ENCODE measurements at places on chromosomes 4 and X. TPM values are rescaled to one million over a fixed set of nuclear protein-coding genes. Genes with fewer than 3 reads are reported as not detected.

Gene CSN1S1
- total RNA-seq: not detected

Gene F11
- not detected for total RNA-seq

Gene TRMT10A
- 1.6 TPM for total RNA-seq

Gene CDX4
- not detected for total RNA-seq

Gene PPID
- total RNA-seq: 19.2 TPM

Gene PNMA6E
- not detected for total RNA-seq

DNA sequence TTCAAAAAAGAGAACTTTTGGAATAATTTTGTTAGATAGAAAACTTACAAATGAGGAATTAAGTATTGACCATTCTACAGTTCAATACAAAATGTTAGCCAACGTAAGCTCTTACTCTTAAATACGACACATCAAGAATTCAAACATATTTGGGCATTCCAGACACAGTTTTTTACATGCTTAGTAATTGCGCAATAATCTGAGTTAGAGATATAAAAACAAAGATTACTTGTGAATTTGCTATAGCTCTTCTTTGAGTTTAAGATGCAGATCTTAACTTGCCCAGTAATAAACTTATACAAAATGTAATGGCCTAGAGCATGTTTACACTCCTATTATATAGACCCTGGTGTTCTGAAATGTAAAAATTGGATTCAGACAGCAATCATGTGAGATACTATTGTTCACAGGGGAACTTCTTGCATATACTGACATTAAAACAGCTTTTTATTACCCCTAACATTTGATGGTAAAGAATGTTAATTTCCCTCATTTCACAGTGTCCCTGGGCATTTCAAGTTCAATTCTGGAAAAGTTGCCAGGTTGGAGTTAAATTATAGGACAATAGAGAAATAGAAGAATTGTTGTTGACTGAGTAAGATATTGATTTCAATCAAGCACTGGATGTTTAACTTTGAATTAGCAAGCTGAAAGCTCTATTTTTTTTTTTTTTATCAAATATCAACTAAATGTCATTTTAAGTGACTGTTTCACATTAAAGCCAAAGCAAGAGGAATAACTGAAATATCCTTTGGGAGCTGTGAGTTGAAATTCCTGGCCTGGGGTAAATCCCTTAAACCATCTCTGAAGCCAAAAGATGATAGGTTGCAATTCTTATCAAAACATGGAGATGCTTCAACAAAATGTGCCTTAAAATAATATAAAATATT lies 910 bp downstream of the HPGDS start:
- H3K4me3 ChIP-seq: no peak overlapping the region
- H3K27ac ChIP-seq: no peak overlapping the region
- H3K4me1 ChIP-seq: no peaks in the 10 kb centered on the region
- H3K27me3 ChIP-seq: no peaks in the 10 kb centered on the region
- H3K36me3 ChIP-seq: no peaks in the 10 kb centered on the region
- peak; percentile 18 for DNase-seq

DNA sequence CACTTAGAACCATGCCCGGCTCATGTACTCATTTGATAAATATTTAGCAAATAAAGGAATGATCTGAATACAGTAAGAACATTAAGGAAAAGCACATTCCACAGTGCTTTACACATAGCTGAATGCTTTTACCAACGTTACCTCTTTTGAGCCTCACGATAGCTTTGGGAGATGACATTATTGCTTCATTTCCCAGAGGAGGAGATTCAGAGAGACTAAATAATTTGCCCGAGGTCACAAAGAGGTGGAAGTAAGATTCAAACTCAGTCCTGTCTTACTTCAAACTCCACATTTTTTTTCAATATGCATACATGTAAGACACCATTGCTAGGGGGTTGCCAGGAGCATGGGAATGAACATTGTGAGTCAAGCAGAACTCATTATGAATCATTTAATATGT lies 538.5 kb downstream of the BCOR start:
- H3K27me3 ChIP-seq: no peaks in the 10 kb centered on the region
- no peak overlapping the region for H3K4me3 ChIP-seq
- H3K27ac ChIP-seq: 0 out of 2 replicates have a peak overlapping the region, but pooled peaks have one; percentile 33

GRCh38 chr4:125313497-125313896 lies 1.3 kb upstream of the FAT4 start:
- peak; percentile 91 for DNase-seq
- no peaks in the 10 kb centered on the region for H3K36me3 ChIP-seq
- H3K4me3 ChIP-seq: peak overlapping the region; percentile 92
- peaks cover 20% of the 10 kb centered on the region for H3K4me1 ChIP-seq
- H3K27me3 ChIP-seq: no peaks in the 10 kb centered on the region
- H3K27ac ChIP-seq: peak overlapping the region; percentile 65

DNA sequence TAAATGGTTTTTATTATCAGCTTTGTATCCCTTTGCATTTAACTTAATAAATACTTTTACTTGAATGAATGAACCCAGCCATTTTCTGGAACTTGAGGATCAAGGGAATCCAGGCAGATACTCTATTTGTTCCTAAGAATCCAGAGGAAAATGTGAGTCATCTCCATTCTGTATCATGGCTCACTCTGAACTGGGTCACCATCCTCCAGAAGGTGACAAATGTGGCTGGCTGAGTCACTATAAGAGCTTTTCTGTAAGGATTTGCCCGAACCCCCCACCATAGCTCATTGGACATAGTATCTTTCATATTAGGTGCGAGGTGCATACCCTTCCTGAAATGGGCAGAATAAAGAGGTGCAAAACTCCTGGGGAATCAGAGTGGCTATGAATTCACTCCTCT lies 25.8 kb downstream of the RTL9 start:
- no peaks in the 10 kb centered on the region for H3K27me3 ChIP-seq
- no peak overlapping the region for H3K4me3 ChIP-seq
- peaks cover 43% of the 10 kb centered on the region for H3K4me1 ChIP-seq
- DNase-seq: peak; percentile 80
- peak overlapping the region; percentile 67 for H3K27ac ChIP-seq

DNA sequence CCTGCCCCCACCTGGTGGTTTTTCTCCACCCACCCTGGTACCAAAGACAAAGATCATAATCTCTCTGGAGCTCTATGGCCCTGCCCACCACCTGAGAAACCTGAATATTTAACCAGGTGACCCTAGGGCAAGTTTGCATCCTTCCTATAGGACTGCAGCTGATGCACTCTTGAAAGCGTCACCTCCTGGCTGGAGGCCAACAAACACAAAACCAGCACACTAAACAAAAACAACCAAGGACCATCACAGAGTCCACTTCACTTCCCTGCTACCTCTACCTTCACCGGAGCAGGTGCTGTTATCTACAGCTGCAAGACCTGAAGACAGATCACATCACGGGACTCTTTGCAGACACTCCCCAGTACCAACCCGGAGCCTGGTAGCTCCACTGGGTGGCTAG lies 296.7 kb upstream of the FGF13 start:
- no peaks in the 10 kb centered on the region for H3K36me3 ChIP-seq
- DNase-seq: no peak
- H3K27me3 ChIP-seq: no peaks in the 10 kb centered on the region
- no peak overlapping the region for H3K4me3 ChIP-seq

DNA sequence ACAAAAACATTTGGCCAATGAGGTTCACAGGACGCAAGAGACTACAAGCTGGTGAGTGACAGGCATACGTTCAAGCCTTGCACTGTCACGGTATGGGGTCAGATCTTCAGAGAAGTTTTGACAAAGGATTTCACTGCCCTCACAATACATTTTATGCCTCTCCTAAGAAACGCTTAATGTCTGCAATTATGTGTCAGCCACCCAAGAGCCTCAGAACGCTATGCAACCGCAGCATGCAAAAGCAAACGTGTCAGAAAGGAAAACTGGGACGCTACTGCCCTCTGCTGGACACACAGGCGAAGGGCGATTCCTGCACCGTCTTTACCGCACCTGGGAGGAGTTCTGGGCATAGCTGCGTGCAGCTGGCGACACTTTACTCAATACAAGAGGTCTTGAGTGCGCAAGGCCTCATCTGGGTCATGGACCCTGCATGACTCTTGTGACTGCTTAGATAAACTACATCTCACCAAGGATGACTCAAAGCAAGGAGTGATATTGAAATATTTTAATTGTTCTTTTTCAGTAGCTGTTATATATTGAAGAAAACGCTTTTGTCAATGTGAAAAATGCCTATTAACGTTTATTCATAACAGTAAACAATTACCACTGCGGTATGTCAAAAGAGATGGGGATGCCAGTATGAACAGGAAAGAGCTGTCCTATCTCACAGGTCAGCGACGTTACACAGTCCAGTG lies 147.6 kb upstream of the FRG1 start:
- no peaks in the 10 kb centered on the region for H3K27me3 ChIP-seq
- H3K27ac ChIP-seq: no peak overlapping the region
- H3K4me1 ChIP-seq: no peaks in the 10 kb centered on the region
- no peak overlapping the region for H3K4me3 ChIP-seq
- peak; percentile 83 for DNase-seq

DNA sequence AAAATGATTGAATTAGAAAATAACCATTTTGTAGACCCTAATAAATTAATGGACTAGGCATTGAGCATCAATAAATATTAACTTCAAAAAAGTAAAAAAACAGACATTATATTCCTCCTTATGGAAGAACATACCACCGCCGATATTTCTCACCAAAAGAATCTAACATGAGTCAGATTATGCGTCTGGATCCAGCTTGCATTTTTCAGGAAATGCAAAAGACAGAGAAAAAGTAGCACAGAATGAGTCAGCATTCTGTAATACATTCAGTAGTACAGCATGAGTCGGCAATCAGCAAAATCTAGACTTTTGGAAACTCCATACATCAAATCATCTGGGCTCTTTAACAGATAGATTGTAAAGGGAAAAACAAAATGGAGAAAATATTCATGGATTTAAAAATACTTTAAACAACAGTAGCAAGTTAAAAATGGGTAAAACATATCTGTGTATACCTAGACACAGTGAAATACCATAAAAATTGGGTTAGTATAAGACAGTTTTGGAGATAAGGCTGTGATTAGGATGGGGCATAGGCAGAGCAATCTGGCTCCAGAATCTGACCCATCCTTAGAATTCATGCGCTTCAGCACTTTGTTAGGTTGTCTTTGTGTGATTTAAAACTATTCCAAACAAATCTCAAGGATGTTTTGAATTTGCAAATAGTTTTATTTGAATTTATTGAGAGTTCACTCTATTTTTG lies 633.0 kb upstream of the FAM241A start:
- H3K4me1 ChIP-seq: peaks cover 63% of the 10 kb centered on the region
- no peaks in the 10 kb centered on the region for H3K36me3 ChIP-seq

DNA sequence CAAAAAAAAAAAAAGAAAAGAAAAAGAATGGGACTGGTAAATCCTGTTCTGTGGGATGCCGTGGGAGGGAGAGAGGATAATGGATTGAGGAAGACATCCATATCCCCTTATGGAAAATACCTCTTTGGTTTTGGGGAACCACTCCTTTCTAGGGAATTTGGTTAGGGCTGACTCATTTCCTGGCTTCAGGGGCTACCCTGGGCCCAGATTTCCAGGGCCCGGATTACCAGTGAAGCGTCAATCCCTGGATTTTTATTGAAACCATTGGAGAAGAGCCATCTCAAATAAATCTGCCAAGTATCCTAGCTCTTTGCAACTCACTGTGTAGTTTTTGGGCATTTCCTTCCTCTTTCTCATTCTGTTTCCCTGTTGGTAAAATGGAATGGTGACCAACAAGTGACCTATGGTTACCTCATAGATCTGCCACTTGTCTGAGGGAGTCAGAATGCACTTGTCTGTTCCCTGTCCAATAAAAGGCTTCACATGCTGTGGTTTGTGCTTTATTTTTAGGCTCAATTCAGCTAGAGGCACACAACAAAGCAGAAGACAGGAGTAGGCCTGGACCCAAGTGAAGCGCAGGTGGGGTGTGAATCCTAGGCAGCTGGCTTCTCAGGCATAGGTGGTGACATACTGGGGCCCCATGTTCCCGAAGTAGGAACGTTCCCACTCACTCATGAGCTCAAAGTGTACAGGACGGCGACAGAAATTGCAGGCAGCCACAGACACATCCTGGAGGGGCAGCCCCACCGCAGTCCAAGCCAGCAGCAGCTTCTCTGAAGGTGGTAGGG lies 8.6 kb downstream of the APEX2 start:
- H3K36me3 ChIP-seq: peaks cover 3% of the 10 kb centered on the region
- no peaks in the 10 kb centered on the region for H3K27me3 ChIP-seq
- 0 out of 2 replicates have a peak, but pooled peaks cover 5% of the 10 kb centered on the region for H3K4me1 ChIP-seq
- H3K27ac ChIP-seq: no peak overlapping the region
- peak; percentile 21 for DNase-seq
- H3K4me3 ChIP-seq: no peak overlapping the region

- no peak overlapping the region for H3K27ac ChIP-seq
- H3K27me3 ChIP-seq: no peaks in the 10 kb centered on the region
- no peak overlapping the region for H3K4me3 ChIP-seq
- no peaks in the 10 kb centered on the region for H3K36me3 ChIP-seq
- no peak for DNase-seq
Observed at GRCh38 chrX:56788717-56789122, 59.7 kb downstream of the NBDY start.

- H3K36me3 ChIP-seq: no peaks in the 10 kb centered on the region
- no peaks in the 10 kb centered on the region for H3K4me1 ChIP-seq
- H3K27me3 ChIP-seq: no peaks in the 10 kb centered on the region
- DNase-seq: peak; percentile 23
- H3K27ac ChIP-seq: no peak overlapping the region
Observed at GRCh38 chrX:155864655-155865054, 16.5 kb upstream of the VAMP7 start.

DNA sequence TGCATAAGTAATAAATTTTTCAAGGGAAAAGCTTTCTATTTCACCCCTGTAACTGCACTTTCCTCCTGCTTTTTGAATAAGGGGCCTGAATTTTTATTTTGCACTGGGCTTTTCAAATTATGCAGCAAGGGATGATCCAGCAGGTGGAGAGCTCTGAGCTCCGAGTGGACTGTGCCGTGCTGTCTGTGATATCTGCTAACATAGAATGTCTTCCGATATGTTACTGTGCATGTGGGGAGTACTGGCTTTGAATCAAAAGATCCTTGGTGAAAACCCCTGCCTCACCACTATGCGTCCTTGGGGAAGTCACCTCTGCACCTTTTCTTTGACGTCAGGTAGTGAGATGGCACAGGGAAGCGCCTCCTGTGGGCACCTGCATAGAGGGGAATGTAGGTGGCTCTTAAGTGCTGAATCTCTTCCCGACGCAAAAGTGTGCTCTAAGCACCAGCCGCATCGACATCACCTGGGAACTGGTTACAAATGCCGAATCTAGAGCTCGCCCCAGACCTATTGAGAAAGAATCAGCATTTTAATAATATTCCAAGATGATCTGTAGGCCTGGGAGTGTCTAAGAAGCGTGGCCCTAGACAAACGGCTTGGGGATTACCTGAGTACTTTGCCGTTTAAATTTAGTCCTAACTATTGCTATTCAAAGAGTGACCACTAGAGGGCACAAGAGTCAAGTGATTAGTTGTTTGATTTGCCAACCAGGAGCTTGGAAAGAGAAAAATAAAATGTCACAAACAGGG lies 19.2 kb upstream of the WFS1 start:
- H3K4me3 ChIP-seq: no peak overlapping the region
- no peaks in the 10 kb centered on the region for H3K4me1 ChIP-seq
- no peak overlapping the region for H3K27ac ChIP-seq
- H3K27me3 ChIP-seq: peaks cover 41% of the 10 kb centered on the region

GRCh38 chr4:139266583-139267257 lies 13.3 kb downstream of the MGARP start:
- H3K27ac ChIP-seq: peak overlapping the region; percentile 21
- DNase-seq: peak; percentile 81
- H3K4me1 ChIP-seq: peaks cover 20% of the 10 kb centered on the region
- no peaks in the 10 kb centered on the region for H3K36me3 ChIP-seq
- no peaks in the 10 kb centered on the region for H3K27me3 ChIP-seq
- peak overlapping the region; percentile 73 for H3K4me3 ChIP-seq
